Fibroblast of skin of back (primary cell): ENCODE measurements at places on chromosomes 5 and 9.

GRCh38 chr5:59206132-59206581, 623.3 kb downstream of the RAB3C start:
- peak; percentile 91 for DNase-seq

DNA sequence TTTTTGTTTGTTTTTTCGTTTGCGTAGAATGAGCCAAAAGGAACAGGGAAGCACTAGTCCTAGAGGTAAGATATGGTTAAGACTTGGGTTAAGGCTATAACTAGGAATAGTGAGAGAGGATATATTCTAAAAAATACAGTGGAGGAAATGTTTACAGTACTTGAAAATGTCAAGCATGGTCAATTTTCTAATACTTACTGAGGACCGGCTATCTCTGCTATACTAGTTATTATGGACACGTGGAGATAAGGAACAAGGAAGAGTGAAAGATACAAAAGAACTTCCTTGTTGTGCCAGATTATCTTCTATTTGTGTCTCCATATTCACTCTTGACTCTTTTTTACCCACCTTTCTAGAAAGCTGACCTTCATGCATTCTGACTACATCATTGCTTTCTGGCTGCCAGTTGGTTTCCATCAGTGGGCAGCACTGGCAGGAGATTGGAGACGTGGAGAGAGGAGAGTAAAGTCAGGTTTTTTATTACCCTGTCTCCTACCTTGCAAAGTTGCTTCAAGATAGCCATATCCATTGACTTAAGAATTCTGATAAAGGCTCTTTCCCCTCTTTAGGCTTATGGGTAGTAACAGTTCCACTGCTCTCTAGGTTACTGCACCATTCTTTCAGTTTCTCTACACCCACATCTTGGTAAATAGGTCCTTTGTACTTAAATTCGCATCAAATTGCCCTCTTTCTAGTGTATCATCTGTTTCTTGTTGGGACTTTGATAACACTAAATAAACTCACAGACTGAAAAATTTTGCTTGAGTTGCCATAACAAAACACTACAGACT, 9.0 kb upstream of the RFX3 start:
- DNase-seq, result no peak

- no peak for DNase-seq
Observed at GRCh38 chr9:88026118-88026479, 51.8 kb upstream of the CDK20 start.

GRCh38 chr5:59021837-59022514, 439.1 kb downstream of the RAB3C start:
- DNase-seq, result no peak

DNA sequence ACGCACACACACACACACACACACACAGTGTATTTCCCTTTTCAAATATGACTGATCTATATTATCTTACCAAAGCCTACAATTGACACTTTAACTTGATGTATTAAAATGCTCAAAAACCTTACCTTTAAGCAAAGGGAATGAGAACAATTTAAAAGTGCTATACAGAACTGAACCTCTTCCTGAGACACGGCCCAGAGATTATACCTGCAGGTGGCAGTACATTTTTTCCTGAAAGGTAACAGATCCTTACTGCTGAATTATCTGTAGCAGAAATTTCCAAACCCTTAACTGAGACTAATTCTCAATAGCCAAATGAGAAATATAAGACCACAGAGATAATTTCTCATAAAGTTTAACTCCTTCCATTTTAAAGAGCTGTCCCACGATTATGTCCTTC, 91.1 kb downstream of the MYO10 start:
- DNase-seq, result no peak

- DNase-seq, result no peak
Observed at GRCh38 chr9:34085581-34086500, 37.2 kb upstream of the UBAP2 start.

DNA sequence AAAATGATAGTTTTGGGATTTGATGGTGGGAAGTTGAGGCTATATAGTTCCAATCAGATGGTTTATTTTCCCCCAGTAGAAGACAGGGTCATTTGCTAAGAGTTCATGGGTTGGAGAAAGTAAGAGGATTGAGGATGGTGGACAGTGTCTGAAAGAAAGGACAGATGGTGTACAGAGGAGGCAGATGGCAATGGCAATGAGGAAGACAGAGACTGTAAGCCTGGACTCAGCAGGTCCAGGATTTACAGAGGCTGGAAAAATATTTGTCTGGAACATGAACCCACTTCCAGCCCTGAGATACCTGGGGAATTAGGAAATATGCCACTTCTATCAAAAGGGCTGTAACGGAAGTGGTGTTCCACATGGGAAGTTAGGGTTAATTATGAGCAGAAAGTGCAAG, 84.5 kb downstream of the PCSK1 start:
- no peak for DNase-seq

- DNase-seq, result no peak
Observed at GRCh38 chr5:68332556-68332955, 117.0 kb downstream of the PIK3R1 start.

DNA sequence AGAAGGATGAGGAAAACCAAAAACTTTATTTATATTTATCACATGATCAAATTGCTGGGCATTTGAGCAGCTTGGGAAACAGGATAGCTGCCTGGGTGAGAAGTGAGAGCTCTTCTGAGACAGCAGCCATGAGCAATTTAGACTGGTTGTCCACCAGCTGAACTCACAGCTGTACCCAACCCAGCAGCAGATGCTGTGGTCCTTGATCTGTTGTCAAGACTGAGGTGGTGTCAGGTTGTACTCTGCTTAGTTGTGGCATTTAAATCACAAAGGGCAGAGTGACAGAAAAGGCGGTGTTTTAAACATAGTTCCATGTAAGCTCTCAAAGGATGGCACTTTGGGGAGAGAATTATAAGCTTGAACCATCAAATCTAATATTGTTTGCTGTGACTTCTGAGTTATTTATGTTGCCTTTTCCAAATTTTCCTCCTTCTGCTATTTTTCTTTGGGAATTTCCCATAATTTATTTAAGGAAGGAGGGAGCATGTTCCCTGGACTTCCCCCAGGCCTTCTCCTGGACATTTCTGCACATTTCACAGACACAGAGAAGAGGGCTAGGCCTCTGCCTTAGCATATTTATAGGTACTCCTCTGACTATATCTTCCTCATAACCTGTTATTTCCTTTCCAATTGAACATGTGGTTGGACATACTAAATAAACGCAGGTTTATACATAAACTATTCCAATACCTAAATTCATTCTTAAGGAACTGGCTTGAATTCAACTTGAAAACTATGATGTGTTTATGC, 117.7 kb upstream of the FER start:
- no peak for DNase-seq

- no peak for DNase-seq
Observed at GRCh38 chr9:112028242-112029221, 131.9 kb downstream of the UGCG start.

DNA sequence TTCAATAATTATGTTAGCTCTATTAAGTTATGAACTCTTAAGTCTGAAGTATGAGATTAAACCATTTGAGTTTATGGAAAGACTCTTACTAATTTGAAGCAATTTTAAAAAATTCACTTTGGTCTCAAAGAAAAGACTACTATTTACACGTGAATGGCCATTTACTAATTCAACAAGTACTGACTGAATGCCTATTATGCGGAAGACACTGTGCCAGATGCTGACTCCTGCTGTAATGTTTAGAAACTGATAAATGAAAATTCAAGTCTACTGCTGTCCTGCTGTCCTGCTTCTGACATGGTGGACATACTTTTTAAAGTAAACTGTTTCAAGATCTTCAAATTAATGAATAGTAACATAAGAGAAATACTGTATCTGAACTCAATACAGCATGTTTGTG, 116.2 kb downstream of the MPDZ start:
- no peak for DNase-seq

- no peak for DNase-seq
Observed at GRCh38 chr9:93678199-93679019, 102.0 kb downstream of the PHF2 start.

- DNase-seq, result peak; percentile 81
Observed at GRCh38 chr5:17203329-17204132, 13.9 kb upstream of the BASP1 start.

GRCh38 chr5:172541099-172541772, 86.9 kb upstream of the SH3PXD2B start:
- no peak for DNase-seq

DNA sequence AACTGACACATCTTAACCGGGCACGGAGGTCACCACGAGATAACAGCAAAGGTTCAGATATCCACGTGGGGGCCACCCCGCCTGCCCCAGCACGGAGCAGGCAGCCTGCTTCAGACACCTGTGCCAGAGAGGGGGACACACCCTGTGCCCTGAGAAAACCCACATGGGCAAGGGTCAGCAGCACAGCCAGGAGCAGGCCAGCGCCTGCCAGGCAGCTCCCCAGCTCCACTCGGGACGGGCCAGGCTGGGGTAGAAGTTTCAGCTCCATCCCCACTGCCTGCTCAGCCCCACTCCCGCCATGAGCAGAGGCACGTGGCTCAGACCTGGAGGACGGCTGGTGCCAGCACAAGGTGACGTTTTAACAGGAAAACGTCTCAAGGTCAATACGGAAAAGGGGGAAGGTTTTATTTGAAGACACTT, 22.2 kb downstream of the SLC12A7 start:
- DNase-seq, result no peak

GRCh38 chr9:95103281-95103771, 214.2 kb downstream of the FANCC start:
- DNase-seq, result peak; percentile 36

- no peak for DNase-seq
Observed at GRCh38 chr9:21552244-21553170, 70.4 kb upstream of the IFNE start.

DNA sequence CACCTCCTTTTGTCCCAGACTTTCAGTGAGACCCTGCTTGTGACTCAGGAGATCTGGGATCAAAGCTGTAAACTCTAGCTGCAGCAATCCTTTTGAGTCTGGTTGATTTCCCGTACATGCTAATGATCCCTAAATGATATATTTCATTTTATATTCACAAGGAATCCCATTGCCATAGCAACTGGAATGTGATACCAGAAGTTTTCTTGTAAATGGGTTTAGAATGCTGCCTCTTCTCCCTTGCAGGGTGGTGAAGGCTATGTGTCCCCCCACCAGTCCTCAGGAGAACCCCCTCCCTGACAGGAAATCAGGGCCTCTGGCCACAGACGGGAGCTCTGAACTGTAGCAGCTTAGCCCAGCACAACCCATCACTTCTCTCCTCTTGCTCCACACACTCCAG, 215.0 kb downstream of the FSTL4 start:
- DNase-seq, result no peak

DNA sequence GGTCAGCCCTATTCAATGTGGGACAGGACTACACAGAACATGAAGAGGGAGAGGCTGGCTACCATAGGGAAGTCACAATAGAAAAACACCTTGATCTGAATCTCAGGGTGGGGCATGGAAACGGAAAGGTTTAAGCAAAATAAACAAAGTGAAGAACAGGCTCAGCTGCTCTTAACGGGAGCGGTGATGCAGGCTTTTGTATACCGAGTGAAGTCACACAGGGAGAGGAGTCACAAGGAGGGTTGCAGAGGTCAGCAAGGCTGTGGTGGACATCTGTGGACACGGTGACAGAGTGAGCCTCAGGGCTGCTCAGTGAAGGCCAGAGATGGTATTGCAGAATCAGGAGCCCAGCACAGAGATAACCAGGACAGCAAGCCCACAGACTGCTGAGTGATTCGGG, 30.6 kb upstream of the SEMA4D start:
- DNase-seq, result no peak

GRCh38 chr5:129098488-129099183, 4.1 kb downstream of the ISOC1 start:
- no peak for DNase-seq

- no peak for DNase-seq
Observed at GRCh38 chr9:34694811-34695210, 3.7 kb upstream of the CCL19 start.

DNA sequence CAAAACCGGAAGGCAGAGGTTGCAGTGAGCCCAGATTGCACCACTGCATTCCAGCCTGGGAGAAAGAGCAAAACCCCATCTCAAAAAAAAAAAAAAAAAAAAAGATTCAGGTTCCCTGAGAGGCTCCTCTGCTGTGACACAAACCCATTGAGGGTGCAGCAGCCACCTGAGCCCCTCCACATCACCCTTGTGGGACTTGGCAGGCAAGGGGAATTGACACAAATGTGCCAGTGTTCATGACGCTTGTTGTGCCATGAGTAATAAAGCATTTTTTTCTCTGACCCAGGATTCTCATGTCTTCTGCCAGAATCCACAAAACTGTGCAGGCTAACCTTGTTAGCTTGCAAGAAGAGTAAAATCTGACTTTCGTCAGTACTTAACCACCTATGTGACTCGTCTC, 149.6 kb downstream of the TTC39B start:
- DNase-seq, result peak; percentile 37

- DNase-seq, result peak; percentile 91
Observed at GRCh38 chr9:118961857-118962256, 407.4 kb downstream of the BRINP1 start.

DNA sequence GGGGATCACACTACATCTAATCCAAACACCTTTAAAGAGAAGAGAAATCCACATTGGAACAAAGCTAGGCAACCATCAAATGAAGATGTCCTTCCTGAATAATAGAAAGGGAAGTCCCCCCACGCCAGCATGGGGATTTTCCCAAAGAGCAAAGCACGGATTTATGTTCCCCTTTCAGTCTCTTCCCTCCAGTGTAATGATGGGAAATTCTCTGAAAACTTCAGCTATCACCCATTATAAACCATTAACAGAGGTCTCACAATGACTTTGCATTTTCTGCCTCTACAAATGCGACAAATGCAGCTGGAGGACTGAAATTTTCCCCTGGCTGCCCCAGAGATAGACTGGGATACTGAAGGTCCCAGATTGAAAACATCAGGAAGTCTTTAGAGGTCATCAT, 368.7 kb downstream of the EFNA5 start:
- DNase-seq, result no peak

GRCh38 chr5:117738571-117738970, 1163.9 kb upstream of the SEMA6A start:
- no peak for DNase-seq

DNA sequence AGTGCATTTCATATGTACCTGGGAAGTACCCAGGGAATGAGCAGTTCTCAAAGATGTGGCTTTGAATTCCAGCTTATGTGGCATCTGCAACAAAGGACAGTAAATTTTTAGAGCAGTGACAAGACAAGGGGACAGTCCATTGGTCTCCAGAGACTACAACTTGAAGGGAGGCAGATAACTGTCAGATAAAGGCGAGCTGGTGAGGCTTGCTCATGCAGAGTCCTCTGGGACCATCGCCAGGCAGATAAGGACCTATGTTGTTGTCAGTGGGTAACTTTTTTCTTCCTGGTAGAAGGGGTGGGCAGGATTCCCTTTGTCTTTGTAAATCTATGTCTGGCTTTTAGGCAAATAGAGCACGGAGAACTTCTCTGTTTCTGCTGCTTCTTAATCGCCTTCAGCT, 120.2 kb downstream of the ICE1 start:
- no peak for DNase-seq

- no peak for DNase-seq
Observed at GRCh38 chr5:152084476-152084875, 159.8 kb upstream of the GLRA1 start.

GRCh38 chr9:125280945-125281344, 19.3 kb downstream of the GAPVD1 start:
- no peak for DNase-seq
